ENCODE measurements at places on chromosomes 12 and 14.

DNA sequence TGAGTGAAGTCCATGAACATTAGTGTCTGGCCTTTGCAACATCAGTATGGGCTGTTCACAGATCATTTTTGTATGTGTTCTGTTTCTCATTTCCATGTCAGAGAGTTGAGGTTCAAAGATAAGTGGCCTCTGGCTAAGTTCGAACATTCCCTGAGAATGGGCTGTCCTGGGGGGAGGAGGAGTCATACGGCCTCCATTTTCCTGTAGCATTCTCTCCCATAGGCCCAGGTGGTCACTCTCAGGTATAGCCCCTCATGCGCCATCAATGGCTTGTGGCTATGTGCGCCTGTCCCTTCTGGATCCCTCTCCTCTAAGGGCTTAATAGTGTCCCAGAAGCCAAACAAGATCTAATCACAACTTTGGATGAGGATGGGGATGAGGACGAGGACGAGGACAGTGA, 165.0 kb downstream of the PAX9 start:
- no peak for DNase-seq

DNA sequence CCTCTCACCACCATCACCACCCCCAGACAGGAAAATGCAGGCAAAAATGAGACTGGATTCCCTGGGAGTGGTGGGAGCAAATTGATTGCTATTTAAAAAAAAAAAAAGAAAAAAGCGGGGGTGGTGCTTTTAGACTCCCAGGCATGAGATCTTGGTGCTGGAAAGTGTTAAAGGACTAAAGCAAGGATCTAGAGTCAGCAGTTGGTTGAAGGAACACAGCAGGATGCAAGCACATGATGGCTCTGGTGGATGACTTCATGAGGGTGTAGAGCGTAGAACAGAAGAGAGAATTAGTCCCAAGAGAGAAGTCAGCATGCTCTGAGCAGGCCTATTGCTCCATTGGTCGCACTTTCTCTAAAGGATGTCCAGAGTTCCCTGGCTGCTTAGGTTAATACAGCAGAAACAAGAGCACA, 183.8 kb upstream of the HMGA2 start:
- no peak for DNase-seq

DNA sequence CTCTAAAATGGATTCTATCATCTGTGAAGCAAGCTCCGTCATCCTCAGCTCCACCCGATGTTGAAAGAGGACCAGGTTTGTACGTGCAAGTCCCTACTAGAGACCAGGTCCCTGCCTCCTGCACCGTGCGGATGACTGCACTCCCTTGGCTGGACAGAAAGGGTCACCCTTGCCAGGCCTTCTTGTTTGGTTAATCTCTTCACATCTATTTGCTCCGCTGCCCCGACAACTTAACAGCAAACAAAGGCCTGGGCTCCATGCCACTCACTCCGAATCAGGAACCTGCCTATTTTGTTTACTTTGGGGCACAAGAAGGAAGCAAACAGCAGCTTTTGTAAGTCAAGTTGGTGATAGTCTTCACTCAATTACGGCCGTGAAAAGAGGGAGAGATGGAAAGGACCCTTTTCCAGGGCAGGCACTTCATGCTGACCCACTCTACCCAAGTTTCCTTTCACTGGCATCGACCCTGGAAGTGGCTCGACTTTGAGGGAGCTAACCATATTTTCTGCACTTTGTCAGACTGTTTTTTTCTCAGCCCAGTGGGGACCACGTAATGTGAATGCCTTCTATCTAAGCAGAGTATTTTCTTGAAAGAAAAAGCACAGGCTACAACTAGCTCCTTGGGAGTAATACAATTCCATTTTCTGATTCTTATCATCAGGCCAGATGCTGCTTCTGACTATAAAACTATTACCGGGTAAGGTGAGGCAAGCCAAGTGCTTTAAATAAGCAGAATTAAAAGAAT, 202.6 kb downstream of the FOXN3 start:
- no peak for DNase-seq

DNA sequence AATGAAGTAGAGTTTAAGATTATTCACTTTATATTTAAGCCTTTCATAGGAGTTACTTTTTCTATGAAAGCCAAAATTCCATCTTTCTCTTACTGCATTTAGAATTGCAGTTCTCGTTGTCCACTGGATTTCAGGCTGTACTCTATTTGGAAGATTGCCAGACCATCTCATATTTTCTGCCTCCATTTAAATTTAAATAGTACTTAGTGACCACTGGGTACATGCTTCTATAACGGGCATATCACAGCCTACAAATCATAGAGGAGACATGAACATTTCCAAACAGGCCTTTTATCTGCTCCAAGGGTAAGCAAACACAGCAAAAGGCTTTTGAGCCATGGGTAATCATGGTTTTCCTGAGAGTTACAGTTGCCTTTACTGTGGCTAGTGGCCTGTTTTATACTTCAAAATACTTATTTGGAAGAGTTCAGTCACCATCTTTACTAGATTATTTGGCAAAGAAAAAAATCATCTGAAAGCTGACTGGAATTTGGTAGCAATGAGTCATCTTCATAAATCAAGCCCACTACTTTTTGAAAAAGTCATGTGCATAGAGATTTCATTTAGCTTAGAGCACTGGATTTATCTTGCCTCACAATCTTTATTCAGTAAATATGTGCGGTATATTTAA, 15.7 kb downstream of the ANO6 start:
- no peak for DNase-seq

GRCh38 chr14:68897559-68898155, 81.4 kb downstream of the ACTN1 start:
- DNase-seq, result no peak

DNA sequence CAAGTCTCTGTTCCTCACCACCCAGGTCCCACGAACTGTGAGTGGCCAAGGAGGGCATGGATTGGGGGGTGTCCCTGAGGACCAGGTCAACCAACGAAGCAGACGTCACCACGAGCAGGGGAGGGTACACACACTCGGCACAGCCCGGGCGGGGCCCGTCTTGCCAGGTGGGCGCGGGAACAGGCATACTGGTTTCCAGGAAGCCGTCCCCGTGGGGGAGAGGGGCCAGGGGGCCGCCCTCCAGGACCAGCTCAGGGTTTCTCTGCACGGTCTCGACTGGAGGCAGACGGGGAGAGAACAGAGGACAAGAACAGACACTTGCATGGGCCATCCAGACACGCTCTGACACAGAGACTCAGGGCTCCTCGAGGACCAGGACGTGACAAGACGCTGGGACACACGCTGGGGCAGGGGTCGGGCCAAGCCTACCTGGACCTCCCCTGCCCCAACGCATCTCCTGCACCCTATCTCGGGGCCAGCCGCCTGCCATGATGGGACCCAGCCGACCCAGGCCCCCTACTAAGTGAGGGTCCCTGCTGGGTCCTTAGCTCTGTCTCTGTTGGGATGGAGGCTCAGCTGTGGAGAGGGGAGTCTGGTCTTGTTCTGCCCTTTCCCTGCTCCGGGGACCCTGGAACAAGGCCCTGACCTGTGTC, 11.3 kb downstream of the ARL6IP4 start:
- DNase-seq, result no peak

DNA sequence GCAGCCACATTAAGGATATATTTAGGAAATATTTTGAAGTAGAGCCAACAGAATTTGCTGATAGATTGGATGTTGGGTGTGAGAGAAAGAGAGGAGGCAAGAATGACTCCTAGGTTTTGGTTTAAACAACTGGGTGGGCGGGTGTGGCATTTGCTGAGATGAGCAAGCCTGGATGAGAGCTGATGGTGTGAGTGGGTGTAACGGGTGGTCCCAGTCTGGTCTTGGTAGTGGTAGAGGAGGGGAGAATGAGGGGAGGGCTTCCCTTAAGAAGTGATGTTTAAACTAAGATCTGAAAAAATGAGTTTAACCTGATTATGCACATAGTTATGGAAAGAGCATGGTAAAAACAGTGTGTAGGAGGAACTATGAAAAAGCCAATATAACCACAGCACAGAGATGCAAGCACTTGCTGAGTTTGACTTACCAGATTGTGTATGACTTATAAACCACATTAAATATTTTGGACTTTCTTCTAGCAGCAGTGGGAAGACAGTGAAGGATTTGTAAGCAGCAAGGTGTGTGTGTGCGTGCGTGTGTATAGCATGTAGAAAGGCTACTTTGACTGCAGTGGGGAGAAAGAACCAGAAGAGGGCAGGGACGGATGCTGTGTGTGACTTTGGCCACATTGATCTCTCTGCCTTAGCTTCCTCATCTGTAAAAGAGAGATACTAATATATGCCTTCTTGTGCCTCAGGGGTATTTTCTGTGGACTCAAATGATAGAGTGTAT, 139.7 kb downstream of the PRIMA1 start:
- no peak for DNase-seq

DNA sequence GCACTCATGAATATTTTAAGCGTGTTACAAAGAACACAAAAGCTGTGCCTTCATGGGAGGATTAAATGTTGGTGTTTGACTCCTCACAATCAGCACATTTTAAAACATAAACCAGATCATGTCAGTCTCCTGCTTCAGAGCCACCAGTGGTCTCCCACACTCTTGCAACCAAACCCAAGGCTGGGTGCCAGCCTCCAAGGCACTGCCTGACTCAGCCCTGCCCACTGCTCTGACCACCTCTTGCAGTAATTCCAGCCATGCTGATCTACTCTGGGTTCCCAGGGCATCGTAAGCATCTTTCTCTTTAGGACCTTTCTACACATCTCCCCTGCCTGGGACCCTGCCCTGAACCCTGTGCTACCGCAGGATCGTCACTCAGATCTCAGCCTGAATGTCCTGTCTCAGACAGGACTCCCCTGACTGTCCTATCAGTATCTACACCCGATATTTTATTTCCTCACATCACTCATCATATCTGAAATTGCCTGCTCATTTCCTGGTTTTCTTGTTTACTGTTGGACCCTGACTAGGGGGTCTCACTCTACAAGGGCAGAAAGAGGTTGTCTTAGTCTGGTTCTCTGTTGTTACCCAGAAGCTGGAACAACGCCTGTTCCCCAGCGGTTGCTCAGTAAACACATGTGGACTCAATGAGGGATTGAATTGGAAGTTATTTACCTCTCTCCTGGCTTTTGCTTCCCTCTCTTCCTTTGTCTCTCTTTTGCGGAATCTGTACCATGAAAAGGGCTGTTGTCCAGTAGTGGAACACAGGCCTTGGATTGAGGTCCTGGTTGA, 449.8 kb downstream of the RAD51B start:
- DNase-seq, result no peak

- no peak for DNase-seq
Observed at GRCh38 chr12:95417372-95417771, 56.6 kb upstream of the METAP2 start.

All from stimulated activated CD4-positive, alpha-beta T cell treated with anti-CD3 and anti-CD28 coated beads, Interleukin-12 subunit alpha, Interleukin-12 subunit beta, amount 100 ng/mL, for 4 hours (primary cell).